ENCODE measurements at places on chromosomes 5 and 9.

DNA sequence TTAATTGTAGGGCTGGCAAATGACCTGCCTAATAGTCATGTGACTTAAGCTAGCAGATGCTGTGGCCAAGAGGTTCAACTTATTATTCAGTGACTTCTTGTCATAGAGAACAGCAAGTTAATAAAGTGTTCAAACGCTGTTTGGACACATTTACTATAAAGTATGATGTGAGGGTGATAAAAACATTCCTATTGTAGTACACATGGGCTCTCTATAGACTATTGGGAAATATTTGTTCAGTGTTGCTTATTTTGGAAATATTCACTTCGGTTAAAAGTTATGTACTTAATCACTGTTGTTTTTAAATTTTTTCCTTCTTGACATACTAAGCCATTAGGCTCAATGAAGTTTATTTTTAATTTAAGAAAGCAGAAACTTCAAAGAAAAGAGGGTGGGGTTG lies 345.0 kb downstream of the NNT start:
- no peak for DNase-seq

DNA sequence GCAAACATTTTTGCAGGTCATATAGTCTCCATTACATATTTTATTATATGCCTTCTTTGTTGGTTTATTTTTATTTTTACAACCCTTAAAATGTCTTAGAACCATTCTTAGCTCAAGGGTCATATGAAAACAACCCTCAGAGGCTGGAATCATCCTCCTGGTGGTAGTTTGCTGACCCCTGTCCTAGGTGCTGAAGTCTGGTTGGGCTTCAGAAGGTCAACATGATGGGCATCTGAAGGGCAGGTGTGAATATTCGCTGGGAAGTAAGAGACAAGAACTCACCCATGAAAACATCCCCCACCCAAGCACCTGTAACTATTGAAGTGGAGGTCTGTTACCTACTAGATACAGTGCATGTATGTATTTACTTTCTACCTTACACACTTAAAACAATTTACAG lies 75.4 kb downstream of the OSMR start:
- no peak for DNase-seq

- DNase-seq, result no peak
Measured at GRCh38 chr5:109865637-109866036, 175.9 kb downstream of the MAN2A1 start.

- DNase-seq, result no peak
Measured at GRCh38 chr5:368183-369084, 46.9 kb downstream of the AHRR start.

DNA sequence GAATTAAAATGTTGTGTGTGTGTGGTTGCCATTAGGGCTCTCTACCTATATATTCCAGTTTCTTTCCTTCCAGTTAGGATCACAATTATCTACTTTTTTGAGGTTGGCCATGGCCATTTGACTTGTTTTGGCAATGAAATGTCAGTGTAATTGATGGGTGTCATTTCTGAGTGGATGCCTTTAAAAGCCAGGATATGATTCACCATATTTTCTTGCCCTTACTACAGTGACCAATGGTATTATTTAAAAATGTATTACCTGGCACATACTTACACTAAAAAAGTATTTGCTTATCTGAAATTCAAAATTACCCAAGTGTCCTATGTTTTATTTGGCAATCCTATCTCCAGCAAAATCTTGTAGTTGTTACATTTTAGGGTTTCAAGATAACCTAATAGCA lies 258.7 kb upstream of the ACTBL2 start:
- DNase-seq, result no peak

- no peak for DNase-seq
Measured at GRCh38 chr9:4935001-4935672, 49.9 kb upstream of the JAK2 start.
